ENCODE measurements at places on chromosomes 3 and 15. TPM values are rescaled to one million over a fixed set of nuclear protein-coding genes. Genes with fewer than 3 reads are reported as not detected.

Gene TICRR
- total RNA-seq = 11.3 TPM

Gene IL20RB
- total RNA-seq = 1.1 TPM

Gene CHRFAM7A
- total RNA-seq = 2.0 TPM

Gene NTRK3
- 6.9 TPM for total RNA-seq

Gene CACNA2D2
- total RNA-seq = 0.75 TPM

Gene POLQ
- total RNA-seq = 0.37 TPM

Gene CLDN1
- 0.14 TPM for total RNA-seq

Gene EHHADH
- total RNA-seq = 0.09 TPM

Gene COL6A6
- total RNA-seq = 0.52 TPM

Gene FBN1
- 261 TPM for total RNA-seq

Gene SLC9C1
- total RNA-seq = not detected

Gene DPPA2
- total RNA-seq = not detected

Gene MAGI1
- total RNA-seq = 34.3 TPM

Gene HOMER2
- total RNA-seq = 20.2 TPM

Gene IP6K2
- total RNA-seq = 168 TPM

Gene GOLGA6L4
- total RNA-seq = 7.8 TPM

Gene SH2D7
- total RNA-seq = 1.0 TPM

Gene EFCC1
- total RNA-seq = 0.43 TPM

Gene TGM4
- total RNA-seq = 0.49 TPM

Gene DUOXA2
- not detected for total RNA-seq

Gene CLRN1
- 2.5 TPM for total RNA-seq

Gene CRABP1
- total RNA-seq = 442 TPM

Gene INKA1
- total RNA-seq = 2.2 TPM

Gene SLITRK3
- total RNA-seq = 0.10 TPM

Gene MFSD1
- 11.8 TPM for total RNA-seq

Gene HDDC3
- 10.1 TPM for total RNA-seq

Gene CYP8B1
- total RNA-seq = 0.30 TPM

Gene SKOR1
- total RNA-seq = 0.33 TPM

Gene CLDN18
- 1.9 TPM for total RNA-seq

Gene BCHE
- total RNA-seq = 23.4 TPM

Gene P2RY14
- total RNA-seq = 1.2 TPM

Gene H1-8
- total RNA-seq = not detected

Gene DAG1
- total RNA-seq = 80.0 TPM

Gene BRPF1
- total RNA-seq = 22.7 TPM

Gene TEX55
- 0.74 TPM for total RNA-seq

Gene RHOV
- total RNA-seq = 1.4 TPM

Gene TMEM212
- total RNA-seq = not detected

Gene GHSR
- total RNA-seq = 0.36 TPM

Gene MRAS
- total RNA-seq = 35.7 TPM

Gene RAB6B
- total RNA-seq = 54.4 TPM

Gene ROPN1B
- total RNA-seq = 0.98 TPM

Gene SCG5
- 1.3 TPM for total RNA-seq

Gene ADIPOQ
- total RNA-seq = not detected
